Tongue (tissue), 3 donors: ENCODE measurements at places on chromosomes 2 and 18.

DNA sequence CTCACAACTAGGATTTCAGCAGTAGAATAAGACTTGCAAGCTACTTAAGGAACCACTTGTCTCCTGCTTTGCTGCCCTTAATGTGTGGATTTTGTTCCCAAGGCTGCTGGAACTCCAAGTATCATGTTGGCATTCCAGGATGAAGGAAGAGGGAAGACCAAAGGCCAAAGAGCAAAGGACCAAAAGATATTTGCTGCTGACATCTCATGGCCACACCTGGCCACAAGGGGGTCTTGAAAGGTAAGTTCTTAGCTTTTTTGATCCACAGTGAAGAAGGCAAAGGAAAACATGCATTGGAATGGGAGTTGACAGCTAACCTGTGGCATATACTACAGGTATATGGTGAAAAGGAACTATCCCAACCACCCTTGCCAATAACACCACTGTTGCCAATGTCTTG, 3.9 kb upstream of the MATN3 start:
- no peak for DNase-seq

- DNase-seq: no peak
These were observed 134.1 kb upstream of the GPC1 start for GRCh38 chr2:240301256-240301795.

DNA sequence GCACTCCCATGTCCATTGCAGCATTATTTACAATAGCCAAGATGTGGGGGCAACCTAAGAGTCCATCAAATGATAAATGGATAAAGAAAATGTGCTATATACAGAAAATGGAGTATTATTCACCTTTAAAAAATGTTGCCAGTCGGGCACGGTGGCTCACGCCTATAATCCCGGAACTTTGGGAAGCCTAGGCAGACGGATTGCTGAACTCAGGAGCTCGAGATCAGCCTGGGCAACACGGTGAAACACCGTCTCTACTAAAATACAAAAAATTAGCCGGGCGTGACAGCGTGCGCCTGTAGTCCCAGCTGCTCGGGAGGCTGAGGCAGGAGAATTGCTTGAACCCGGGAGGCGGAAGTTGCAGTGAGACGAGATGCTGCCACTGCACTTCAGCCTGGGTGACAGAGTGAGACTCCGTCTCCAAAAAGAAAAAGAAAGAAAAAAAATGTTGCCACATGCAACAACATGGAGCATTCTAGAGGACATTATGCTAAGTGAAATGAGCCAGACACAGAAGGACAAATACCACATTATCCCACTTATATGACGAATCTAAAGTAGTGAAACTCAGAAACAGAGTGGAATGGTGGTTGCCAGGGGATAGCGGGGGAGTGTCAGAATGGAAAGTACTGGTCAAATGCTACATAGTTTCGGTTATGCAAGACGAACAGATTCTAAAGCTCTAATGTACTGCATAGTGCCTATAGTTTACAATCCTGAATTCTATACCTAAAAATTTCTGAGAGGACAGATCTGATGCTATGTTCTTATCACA, 1385.6 kb upstream of the TMEFF2 start:
- no peak for DNase-seq

DNA sequence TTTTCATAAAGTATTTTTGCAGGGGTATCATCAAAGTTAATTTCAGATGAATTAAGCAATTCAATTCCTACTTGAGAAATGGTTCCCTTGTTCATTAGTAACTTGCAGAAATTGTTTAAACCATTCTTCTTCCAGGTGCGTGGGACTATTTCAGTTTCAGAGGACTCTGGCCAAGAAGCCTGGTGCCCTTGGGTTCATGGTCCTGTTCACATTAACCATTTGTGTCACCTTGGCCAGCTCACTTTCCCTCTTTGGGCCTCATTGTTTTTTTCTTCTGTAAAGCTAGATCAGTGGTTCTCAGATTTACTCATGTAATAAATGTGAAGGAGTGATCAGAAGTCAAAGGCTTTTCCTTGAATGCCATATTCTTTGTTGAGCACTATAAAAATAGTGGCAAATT, 112.4 kb upstream of the BZW1 start:
- DNase-seq: no peak

DNA sequence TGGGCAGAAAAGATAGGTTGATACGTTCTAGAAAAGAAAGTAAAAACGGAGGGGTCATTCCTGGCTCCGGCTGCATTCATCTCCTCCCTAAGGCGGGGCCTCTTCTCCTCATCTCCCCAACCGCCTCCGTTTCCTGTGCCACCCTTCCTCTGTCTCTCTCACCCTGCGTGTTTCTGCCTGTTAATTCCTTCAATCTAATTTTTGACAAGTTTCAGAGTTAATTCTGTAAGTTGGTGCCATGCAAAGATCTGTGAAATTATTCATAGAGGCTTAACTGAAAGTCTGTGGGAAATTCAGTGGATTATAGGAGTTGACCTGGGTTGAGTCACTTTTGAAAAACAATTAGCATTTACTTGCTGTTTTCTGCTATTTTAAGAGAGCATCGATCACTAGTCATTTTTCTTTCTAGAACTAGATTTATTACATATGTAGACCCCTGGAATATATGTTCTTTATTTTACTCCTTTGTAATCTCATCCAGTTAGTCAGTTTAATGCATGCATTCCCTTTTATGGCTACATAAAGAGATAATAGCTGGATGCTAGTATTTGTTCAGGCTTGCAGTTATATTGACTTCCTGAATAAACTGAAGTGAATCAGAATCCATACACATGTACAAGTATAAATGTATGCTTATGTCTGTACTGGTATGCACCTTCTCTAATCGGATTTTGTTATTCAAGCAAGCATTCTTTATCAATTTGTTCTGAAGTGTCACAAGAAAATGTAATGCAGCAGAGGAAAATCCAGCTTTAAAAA, 91.1 kb downstream of the EML6 start:
- no peak for DNase-seq

GRCh38 chr18:59051470-59052165, 88.1 kb upstream of the SEC11C start:
- DNase-seq: peak; percentile 77

- no peak for DNase-seq
These were observed 24.0 kb upstream of the LOXHD1 start for GRCh38 chr18:46680784-46681695.

DNA sequence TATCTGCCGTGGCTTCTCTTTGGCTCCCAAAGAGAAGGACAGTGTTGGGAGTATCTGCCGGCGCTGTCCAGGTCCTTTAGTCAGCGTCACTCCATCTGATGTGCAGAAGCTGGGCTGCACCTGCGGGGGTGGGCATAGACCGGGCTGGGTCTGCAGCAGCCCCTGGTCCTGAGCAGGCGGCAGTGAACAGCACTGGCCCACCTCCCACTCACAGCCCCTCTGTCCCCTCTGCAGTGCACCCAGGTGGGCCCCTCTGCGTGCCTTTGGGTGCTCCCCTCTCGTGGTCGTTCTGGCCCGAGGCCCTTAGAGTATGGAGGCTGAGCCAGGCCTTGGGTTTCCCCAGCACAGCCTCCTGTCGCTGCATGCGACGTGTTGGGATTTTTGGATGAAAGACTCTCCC, 95.7 kb downstream of the USP40 start:
- DNase-seq: no peak

DNA sequence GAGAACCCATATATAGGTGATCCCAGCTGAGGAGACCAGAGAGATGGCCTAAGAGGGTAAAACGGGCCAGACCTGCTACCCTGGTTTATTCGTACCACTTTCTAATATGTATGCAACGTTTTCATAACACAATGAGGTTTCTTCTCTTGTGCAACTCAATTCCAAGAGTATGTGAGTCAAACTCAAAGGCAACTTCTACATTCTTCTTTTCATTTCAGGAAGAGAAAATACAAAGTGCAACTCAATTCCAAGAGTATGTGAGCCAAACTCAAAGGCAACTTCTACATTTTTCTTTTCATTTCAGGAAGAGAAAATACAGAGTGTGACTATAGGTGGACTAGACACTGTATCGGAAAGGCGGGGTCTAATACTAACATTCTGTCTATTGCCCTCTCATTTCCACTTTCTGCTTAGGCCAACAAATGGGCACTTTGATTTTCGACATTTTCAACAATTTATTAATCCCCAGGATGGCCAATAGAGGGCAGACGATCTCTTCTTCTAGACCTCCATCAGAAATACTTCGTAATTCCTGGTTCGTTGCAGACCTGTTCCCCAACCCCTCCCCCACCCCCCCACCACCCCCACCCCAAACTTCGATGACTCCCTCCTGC, 3.7 kb upstream of the CRIM1 start:
- DNase-seq: peak; percentile 73

DNA sequence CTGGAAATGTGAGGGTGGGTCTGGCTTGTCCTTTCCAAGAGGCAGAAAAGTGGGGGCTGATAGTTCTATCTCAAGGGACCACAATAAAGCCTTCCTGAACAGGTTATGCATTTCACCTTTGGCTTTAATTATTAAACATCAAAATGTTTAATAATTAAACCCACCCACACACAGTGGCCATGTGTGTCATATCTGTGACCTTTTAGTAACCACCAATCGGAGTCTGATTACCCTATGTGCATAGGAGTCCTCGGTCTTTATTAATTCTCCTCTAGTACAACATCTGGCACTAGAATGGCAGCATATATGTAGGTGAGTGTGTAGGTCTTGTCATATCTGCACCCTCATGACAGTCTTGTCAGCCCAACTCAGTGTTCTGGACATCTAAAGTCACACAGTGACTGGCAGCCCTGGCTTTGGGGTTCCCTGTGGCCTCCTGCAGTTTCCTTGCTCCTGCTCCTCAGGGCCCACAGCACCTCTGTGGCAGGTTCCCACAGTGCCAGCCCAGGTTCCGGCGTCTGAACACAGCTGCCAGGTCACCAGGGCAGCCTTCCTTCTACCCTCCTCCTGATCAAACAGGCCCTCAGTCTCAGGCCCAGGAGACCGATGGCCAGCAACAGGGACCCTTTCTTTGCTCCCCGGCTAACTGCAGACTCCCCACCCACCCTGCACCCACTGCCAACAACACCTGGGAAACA, 100.9 kb downstream of the MTCL1 start:
- DNase-seq: no peak

- DNase-seq: peak; percentile 40
These were observed 4.9 kb downstream of the TANC1 start for GRCh38 chr2:158973116-158973956.

GRCh38 chr2:238863231-238863630, 15.3 kb downstream of the TWIST2 start:
- no peak for DNase-seq

DNA sequence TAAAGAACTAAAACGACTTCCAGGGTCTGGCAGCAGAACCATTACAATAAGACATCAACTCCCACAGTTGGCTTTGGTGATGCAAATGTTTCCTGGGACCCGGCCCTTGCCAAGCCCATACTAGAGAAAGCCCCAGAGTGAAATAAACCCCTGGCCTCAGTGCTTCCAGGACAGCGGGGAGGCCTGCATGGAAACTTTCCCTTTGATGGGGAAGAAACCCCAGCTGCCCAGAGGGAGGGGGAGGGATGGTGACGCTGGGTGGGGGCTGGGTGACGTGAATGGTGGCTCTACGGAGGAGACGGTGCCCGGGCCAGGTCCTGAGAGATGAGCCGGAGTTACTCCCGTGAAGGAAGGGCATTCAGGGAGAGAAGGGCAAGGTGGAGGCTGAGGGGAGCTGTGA, 27.5 kb downstream of the INHBB start:
- no peak for DNase-seq

DNA sequence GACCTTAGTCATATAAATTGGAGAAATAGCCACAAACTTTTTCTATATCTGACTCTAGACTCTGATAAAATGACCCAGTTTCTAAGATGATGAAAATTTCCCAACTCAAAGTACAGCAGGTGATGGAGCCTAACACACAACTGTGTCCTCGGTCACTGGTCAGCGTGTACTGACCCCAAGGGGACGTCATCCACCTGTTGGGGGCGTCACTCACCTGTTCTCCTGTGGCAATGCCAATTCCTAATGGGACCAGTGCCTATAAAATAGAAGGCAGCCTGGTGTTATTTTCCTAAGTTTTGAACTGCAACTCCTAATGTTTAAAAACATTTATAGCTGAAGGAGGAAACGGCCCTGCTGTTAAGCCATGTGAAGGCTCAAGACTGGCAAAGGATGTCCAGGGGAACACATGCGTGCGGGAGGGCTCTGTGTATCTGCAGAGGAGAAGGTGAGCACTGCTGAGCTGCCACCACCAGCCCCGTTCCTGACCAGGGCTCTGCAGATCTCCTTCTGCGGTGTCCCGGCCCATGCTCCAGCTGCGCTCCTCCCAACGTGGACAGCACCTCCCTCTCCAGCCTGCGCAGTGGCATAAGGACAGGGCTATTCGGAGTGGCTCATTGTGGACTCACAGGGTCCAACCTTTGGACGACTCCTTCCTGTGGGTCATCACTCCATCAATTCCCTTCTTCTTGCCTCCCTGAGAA, 21.2 kb downstream of the TYMS start:
- DNase-seq: no peak

GRCh38 chr18:52334896-52335295, 5.1 kb upstream of the DCC start:
- no peak for DNase-seq

- no peak for DNase-seq
These were observed 43.4 kb upstream of the GMCL1 start for GRCh38 chr2:69786052-69786560.

- DNase-seq: peak; percentile 11
These were observed 17.3 kb upstream of the FEZ2 start for GRCh38 chr2:36615222-36615621.
